ENCODE measurements at places on chromosomes 2 and 18.

DNA sequence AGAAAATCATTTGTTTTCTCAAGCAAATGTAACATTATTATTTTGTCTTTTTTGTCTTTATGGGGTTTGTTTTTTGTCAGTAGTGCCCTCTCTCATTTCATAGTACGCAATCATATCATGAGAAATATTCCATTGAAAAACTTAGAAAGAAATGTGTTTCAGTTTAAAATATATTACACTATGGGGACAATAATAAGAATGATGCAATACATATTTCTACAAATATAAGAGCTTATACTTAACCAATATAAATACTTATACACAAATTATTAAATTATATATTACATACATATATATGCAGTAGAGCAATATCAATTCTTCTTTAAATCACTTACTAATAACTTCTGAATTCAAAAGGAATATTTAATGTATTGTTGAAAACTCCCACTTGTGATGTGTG, 13.7 kb downstream of the LRRTM4 start:
- DNase-seq: no peak

- no peak for DNase-seq
Observed at GRCh38 chr2:206984206-206984605, 44.9 kb downstream of the CPO start.

DNA sequence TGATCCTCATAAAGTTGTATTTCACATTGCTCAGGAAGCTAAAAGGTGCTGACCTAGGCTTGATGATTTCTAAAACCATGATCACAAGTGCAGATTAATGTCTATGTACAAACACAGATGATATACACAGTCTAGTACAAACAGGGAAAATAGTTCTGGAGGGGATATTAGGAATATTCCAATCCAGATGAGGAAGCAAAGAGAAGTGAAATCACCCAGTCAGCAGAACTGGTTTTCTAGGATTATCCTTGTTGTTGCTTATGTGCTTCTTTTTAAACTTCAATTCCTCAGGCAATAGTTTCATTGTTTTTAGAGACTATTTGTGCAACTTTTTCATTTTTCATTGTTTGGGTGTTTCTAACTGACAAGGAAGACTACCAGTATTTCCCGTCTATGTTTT, 4.7 kb downstream of the IL1A start:
- no peak for DNase-seq

DNA sequence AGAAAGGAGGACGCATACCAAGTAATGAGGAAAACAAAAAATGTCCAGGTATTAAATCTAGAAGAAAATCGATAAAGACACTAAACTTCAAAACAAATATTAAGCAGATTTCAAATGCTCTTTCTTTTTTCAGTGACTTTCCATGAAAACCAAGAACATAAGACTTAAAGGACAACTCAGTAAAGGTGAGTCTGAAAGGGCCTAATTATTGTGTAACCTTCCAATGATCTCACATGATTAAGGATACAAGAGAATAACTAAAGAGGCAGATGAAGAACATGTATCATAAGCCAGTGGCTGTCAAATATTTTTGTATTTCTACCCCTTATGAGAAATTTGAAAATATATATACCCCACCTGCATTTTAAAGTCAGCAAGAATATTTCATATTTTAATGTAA, 30.7 kb downstream of the MBD2 start:
- no peak for DNase-seq

DNA sequence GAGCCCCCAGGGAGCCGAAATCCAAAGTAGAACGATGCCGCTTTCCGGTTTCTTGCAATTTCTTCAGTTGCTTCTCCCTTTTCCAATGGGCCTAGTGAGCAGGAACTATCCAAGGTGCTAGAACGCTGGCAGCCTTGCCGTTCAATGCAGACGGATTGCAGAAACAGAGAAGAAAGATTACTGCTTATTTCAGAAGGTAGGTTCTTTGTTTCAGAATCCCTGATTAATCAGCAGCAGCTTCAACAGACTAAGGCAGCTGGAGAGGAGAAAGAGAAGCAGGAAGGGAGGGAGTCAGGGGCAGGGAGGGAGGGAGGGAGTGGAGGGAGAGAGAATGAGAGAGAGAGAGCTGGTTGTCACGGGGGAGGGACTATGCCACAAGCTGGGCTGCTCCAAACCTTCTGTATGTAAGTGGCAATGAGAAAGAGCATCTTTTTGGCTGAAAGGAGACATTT, 576 bp downstream of the NYAP2 start:
- peak; percentile 12 for DNase-seq

DNA sequence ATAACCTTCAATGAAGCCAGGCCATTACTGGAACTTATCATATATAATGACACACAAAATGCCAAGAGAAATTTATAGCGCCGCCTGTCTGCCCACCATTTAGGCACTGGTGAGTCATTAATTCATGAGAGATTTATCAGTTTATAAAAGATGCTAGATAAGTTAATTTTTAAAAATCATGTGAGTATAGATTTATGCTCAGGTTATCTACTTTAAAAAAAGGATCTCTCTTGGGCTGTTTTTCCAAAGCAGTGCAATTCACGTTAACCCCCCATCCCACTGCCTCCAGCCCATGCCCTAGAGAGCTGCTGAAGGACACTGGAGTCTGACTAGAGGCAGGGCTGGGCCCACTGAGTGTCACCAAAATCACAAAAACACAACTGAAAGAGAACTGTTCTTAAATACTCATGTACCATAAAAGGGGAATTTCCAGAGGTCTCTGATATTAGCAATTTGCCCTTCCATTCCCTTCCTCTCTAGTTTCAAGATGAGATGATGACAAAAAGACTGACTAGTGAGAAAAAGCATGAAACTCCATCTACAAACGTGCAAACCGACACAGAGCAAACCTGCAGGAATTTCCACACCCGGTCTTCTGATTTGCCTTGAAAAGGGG, 160.8 kb downstream of the BCL2 start:
- DNase-seq: no peak

GRCh38 chr18:49666045-49666775, 104.4 kb downstream of the LIPG start:
- DNase-seq: no peak

DNA sequence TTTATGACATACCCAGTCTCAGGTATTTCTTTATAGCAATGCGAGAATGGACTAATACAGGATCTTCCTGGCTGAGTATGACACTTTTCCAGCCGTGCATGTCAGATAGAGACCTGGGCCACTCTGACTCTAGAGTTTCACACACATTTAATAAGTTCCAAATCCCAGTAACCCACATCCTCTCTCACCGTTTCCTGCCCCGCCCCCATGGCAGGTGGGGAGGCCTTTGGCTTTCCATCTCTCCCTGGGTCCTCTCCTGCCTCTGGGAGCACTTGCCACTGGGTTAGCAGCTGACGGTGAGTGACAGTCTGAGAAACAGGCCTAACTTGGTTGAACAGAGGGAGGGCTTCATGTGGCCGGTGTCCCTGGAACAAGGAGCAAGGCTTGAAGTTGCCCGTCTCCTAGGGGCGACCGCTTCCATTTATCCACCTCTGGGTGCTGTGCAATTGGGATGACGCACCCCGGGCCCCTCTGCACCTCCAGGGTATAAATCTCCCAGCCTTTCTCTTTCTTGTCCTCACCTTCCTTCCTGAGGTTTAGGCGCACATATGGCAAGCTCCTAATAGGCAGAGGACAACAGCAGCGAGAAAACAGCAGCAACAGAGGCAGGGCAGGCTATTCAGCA, 152.7 kb upstream of the HDAC4 start:
- DNase-seq: no peak

DNA sequence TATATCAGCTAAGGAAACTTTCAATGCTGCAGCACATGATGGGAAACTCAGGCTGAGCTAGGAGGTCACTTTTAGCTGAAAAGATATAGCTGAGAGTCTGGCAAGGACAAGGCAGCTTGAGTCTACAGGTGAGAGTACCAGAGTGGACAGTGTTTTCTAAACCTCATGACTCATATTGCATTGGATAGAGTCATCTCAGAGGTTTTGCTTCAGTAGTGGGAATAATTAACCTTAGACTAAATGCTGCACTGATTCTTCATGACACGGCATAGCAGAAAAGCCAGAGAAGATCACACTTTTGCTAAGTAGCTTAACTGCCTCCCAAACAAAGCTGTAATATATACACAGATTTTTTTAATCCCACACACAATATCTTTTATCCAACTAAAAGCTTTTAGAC, 865.0 kb upstream of the CDH2 start:
- DNase-seq: no peak

GRCh38 chr2:175698061-175698460, 304.0 kb downstream of the LNPK start:
- no peak for DNase-seq

DNA sequence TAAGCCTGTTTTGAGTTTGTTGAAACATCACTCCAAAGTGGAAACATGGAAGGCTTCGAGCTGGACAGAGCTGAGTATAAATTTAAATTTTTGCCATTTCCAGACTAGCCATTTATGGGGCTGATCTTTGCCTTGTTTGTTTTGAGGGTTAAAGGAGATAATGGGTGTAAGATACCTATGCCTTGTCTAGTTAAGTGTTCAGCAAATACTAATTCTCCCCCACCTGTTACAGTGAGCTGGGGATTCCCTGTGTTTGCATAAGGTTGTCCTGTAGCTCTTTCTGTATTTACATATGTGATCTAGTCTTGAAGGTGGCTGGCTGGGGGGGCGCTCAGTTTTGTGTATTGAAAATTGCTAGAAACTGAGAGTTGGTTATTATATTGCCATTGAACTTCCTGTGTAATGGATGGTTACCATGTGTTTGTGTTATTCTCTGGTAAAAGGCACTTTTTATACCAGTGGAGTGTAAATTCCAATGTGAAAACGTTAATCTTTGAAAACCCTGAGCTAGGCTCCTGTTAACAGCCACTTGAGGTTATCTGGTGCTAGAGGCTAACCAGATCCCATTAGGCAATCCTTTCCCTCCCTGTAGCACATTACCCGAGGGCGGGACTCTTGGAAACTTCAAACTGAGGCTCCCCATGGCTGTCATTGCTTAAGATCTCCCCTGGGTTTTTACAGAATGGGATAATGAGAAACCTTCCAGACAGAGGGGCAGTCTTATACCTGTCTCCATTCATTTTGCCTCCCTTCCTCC, 26.7 kb downstream of the TANC1 start:
- no peak for DNase-seq
